ENCODE measurements at places on chromosomes 6 and 20.

- DNase-seq, result no peak
Measured at GRCh38 chr20:38325167-38325566, 21.1 kb upstream of the LBP start.

DNA sequence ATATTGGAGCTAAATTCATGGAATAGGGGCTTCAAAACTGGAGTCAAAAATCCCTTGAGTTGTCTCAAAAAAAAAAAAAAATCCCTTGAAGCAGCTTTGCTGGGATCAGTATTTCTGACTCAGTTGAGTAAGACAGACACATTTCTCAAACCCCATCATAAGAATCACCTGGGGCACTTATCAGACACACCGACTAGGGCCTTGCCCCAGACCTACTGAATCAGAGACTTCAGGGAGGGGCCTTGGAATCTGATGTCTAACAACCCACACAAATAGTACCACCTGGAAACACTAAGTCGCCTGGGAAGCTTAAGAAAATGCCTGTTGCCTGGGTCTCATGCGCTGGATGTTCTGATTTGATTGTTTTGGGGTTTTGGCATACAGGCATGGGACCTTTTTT is 44.9 kb upstream of the RNF144B start:
- DNase-seq, result no peak

- no peak for DNase-seq
Measured at GRCh38 chr20:40148886-40149285, 540.1 kb downstream of the MAFB start.

GRCh38 chr6:44662461-44663121 is 275.1 kb downstream of the CDC5L start:
- peak; percentile 10 for DNase-seq

- DNase-seq, result no peak
Measured at GRCh38 chr20:64038224-64038564, 2.2 kb downstream of the C20orf204 start.

DNA sequence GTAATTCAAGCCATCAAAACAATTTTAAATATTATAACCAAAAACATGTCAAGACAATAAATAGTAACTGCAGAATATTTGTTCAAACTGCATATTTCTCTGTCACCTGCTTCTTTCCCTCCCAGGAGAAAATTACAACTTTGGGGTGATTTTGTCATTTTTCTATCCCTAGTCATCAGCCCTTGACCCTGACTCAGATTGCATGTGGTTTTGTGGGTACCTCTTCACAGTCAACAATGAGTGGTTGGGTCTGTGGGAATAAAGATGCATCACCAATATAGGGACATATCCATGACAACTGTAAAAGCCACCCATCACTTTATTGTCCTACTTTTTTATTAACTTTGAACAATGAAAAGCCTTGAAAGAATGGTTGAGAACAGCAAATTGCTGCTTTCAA is 7.3 kb downstream of the COL10A1 start:
- DNase-seq, result no peak

DNA sequence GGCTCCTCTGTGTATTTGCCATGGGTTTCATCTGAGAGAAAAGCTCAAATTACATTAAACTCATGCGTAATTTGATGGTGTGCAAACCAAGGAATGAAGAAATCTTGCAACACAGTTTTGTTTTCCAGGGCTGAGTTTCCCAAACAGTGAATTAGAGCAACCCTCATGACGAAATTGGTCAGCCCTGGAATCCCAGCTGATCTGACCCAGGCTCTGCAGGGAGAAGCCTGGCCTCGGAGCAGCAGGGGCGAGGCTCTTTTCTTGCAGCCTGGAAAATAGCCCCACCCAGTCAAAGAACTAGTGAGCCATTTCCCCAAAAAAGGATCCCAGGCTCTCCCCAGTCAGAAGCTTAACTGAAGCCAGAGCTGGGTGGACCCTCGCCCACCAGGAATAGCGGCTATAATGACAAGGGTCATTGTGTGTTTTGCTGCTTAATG is 107.3 kb upstream of the SNX9 start:
- DNase-seq, result no peak

DNA sequence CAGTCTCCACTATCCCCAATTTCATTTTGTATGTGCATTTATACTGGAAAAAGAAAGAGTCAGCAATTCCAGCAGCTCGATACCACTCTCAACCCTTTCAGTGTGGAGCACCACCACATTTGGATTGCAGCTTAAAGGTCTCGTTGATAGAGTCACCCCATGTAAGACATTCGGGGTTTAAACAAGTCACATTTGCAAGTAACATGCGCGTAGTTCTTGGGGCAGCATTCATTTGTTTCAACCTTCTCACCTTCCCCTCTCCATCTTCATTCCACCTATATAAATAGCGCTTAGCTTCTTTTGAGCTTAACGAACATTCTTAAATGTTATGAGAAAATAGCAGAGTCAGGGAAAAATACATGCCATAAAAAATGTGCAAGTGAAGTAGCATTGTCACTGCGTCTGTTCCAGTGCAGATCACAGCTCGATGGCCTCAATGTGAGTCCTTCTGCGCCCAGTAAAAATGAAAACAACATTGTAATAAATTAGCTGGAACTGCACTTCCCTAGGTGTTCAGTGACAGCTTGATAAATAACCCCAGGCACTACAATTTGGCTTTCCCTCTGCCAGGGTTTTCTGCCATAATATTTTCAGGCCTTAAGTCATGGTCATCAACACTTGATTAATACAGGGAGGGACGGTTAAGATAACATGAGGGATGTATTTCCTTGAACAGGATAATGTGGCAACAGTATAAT is 737.8 kb upstream of the NRSN1 start:
- DNase-seq, result no peak

DNA sequence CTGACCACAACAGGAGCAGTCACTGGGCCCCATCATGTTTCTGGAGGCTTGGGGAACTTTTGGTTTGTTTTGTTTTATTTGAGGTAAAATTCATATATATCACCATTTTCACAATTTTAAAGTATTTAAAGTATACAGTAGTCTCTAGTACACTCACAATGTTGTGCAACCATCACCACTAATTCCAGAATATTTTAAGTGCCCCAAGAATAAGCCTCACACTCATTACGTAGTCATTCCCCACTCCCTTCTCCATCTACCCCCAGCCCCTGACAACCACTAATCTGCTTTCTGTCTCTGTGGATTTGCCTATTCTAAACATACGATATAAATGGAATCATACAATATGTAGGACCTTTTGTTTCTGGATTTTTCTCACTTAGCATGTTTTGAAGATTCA is 29.0 kb downstream of the RTN4IP1 start:
- no peak for DNase-seq

- DNase-seq, result no peak
Measured at GRCh38 chr6:150632785-150633485, 33.2 kb downstream of the PLEKHG1 start.

DNA sequence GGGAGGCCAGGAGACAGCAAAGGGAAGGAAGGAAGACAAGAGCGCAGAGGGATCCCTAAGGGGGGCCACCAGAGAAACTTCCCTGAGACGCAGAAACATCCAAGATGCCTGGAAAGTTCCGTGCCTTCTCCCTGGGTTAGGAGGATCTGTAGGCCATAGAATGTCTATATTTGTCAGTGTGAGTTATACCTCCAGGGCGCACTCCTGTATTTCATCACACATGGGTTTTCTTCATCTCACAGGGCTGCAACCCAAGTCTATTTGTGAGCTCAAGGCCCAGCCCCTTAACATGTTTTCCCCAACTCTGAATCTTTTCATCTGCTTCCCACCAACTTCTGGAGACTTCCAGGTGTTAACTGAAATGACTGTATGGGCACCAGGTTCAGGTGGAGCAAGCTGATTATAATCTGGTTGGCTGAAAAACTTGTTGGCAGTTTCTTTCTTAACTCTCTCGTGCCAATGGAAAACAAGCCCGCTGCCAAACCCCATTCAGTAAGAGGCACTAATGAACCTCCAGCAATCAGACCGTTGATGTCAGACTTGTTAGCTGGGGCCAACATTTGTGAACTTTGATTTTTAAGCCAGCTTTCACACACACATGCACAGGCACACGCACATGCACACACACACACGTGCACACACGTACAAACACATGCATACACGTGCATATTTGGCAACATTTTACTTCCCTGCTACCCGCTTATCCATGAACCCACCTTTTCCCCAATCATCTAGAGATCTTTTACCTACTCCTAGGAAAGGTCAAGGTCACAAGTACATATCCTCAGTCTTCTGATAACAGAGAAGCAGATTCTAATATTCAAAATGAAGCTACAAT is 247.5 kb upstream of the GMDS start:
- no peak for DNase-seq

GRCh38 chr6:111721753-111722154 is 116.1 kb upstream of the TRAF3IP2 start:
- DNase-seq, result no peak

GRCh38 chr20:4091490-4092479 is 76.4 kb upstream of the RNF24 start:
- DNase-seq, result no peak

DNA sequence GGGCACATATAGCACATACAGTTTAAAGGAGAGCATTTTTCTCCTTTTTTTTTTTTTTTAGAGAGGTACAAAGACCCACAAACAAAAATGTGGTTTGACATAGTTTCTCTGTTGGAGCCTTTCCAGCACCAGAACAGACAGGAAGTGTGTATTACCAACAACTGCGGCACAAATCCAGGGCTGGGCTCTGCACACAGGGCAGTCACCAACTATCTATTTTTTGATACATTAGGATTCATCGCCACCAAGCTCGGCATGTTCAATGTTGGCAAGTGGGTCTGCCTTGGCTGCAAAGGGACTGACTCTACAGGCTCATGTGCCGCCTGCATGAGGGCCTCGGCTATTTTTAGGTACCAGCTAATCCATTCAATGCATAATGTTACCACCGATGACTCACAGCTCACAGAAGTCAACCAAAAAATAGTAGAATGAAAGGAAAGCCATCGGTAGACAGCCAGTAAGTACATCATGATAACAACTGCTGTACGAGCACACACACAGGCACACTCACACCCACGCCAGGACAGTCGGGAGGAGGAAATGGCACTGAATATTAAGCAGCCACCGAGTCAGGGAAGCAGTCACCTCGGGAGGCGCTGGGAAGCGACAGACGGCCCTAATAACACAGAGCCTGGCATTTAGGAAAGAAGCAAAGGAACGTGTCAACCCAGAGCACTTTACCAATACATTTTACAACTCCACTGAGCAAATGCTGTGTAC is 81.6 kb downstream of the GMPR start:
- no peak for DNase-seq

GRCh38 chr20:18989736-18990474 is 176.3 kb downstream of the SCP2D1 start:
- DNase-seq, result no peak

GRCh38 chr6:37221585-37222124 is 35.9 kb upstream of the TBC1D22B start:
- peak; percentile 35 for DNase-seq

- no peak for DNase-seq
Measured at GRCh38 chr6:133591275-133591674, 297.6 kb upstream of the TCF21 start.

DNA sequence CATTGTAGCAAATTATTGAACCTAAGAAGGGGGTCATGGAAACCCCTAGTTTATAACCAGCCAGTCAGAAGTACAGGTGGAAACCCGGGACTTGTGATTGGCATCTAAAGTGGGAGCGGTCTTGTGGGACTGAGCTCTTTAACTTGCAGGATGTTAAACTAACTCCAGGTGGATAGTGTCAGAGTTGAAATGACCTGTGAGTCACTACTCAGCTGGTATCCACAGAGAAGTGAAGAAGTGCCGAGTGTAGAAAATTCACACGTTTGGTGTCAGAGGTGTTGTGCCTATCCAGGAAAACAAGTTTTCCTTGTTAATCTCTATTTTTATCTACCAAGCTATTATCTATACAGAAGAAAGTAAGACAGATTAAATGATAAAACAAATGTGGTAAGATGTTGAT is 179.7 kb downstream of the ADGRG6 start:
- DNase-seq, result no peak

DNA sequence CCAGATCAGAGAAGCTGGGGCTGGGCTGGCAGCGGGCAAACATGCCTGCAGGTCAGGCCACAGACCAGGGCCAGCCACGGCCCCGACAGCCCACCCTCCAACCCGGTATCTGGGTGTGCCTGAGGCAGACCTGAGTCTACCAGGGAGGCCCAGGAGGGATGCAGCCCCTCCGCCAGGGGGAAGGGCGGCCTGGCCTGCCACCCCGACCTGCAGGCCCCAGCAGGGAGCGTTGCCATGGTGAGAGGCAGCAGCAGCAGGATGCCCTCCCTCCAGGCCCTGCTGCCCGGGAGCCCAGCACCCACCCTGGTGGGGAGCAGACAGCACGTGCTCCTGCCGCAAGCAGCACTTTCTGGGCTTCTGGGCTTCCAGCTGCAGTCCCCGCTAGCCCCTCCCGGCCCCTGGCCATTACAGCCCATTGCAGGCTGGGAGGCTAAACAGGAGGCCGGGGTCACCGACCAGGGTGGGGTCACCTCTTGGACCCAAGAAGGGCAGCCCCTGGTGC is 3.8 kb upstream of the EEF1A2 start:
- no peak for DNase-seq

DNA sequence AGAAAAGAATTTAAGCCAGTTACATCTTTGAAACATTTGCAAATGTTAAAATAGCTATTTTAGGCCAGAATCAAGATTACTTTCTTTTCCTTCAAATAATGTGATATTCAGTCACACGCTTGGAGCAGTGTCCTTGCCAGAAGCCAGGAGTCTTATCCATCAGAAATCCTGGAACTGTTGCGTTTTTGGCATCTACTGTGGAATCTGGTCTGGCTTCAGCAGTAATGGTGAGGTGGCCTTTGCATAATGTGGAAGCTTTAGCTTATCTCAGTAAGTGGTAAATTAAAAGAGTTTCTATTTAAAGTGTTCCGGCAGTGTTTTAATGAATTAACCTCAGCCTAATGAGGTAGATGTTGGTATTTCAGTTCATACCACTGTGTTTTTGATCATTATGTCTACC is 97.6 kb downstream of the FIG4 start:
- DNase-seq, result no peak

DNA sequence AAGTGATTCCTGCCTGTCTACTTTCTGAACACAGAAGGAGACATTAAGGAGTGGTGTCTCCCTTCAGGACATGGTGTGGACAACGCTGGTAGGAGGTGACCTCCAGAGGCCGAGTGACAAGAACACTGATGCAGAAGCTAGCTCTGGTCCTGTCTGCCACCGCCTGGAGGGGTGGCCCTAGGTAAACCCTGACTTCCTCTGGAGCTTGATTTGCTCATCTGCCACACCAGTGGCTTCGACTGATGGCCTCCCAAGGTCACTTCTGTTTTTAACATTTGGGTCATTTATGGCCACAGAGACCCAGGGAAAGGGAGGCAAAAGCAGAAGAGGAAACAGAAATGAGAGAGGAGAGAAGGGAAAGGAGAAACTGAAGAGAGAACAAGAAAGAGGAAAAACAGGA is 49.4 kb upstream of the SLC22A23 start:
- no peak for DNase-seq

GRCh38 chr6:121630716-121631115 is 195.3 kb downstream of the GJA1 start:
- DNase-seq, result no peak

DNA sequence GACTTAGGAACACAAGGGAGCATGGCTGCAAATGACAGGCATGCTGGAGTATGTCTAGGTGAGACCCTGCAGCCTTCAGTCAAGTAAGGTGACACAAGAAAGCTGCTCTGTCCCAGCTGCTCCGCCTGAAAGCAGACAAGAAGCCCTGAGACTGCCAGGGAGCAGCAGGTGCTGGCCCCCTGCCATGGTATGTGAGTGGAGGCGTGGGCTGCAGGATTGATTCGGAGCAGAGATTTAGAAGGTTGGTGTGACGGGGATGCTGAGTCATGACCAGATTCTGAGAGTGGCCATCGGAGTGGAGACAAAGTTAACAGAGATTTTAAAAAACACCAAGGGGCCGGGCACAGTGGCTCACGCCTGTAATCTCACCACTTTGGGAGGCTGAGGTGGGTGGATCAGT is 17.8 kb downstream of the LRP11 start:
- DNase-seq, result no peak

Measured in NCI-H187 (cell line).